Liver (tissue), 10 donors: ENCODE measurements at places on chromosomes 11 and 22. TPM values are rescaled to one million over a fixed set of nuclear protein-coding genes. Genes with fewer than 3 reads are reported as not detected.

DNA sequence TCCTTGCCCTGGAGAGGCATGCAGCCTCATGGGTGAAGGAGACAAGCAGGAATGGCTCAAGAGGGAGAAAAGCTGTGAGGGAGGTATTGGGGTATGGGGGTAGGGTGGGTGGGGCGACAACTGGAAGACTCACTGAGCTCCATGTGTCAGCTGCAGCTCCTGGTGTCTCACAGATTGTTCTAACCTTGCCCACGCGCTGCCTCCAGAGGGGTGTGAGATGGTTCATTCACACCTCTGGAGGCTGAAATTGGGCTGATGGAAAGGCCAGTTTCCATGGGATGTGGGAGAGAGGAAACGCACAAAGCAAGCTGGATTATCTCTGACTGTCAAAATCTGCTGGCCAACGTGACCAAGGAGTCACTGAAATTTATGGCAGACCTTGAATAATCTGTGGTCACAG is 400.4 kb upstream of the NARS2 start:
- no peak for DNase-seq

DNA sequence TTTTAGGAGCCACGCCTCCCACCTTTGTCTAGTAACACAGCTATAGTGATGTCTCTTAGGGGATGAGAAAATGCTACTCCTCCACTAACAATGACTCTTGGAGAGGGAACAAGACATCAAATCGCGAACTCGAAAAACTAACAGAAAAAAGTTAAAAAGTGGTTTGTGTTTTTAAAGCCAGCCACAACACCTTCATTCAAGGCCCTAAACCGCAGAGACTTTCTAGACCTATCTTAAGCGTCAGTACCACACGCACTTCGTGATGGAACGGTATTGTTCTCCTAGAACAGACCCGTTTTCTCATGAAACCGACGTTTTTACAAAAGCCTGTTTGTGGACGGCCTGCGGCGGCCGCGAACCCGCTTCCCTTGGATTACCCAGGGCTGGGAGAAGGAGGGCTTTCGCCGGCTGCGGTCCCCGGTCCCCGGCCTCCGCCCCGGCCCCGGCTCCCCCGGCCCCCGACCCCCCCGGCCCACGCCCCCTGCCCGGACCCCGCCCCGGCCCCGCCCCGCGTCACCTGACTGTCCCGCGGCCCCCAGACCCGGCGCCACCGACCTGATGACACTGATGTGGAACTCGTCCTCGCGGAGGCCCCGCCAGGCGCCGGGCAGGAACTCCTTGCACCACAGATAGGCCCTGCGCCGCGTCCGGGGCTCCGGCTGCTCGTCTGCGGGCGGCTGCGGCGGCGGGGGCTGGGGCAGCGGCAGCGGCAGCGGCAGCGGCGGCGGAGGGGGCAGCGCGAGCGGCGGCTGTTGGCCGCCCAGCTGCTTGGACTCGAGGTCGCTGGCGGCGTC is 718 bp downstream of the CHKA start:
- DNase-seq, result peak; percentile 77

GRCh38 chr11:59944720-59945119 is 6.5 kb downstream of the OOSP1 start:
- no peak for DNase-seq

TRPC6 gene
- 1.5 TPM for total RNA-seq

OR2AT4 gene
- total RNA-seq, result not detected

- no peak for DNase-seq
These were observed 190.9 kb downstream of the KIRREL3 start for GRCh38 chr11:126809514-126810289.

DNA sequence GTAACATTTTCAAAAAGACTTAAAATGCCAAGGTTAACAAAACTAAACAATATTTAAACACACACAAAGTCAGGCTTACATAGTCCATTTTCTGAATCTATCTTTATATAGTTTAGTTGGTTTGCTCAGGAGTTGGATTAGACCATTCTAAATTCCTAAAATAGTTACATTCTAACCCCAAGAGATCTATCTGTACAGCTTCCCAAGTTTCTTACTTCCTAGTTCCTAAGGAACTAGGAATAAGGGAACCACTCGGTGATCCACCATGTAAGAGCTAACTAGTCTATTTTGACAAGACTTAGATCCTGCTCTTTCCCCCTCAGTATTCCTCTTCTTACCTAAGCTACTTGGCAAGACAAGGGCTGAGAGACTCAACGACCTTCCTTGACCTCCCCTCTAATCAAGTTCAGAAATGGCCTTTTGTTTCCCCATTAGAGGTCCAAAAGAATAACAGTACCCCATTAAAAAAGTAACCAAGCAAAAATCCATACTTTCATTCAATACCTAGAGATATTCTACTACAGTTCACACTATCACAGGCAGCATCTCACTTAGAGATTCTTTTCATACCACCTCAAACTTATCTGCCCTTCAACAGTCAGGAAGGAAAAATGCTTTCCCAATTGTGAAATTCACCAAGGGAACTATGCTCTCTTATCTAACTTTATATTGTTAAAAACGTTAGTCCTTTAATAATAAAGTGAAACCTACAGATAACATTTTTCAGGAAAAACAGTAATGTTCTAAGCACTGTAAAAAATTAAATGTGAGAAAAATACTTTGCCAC is 253.1 kb downstream of the TTC28 start:
- DNase-seq, result no peak

MISFA gene
- 0.08 TPM for total RNA-seq

DNA sequence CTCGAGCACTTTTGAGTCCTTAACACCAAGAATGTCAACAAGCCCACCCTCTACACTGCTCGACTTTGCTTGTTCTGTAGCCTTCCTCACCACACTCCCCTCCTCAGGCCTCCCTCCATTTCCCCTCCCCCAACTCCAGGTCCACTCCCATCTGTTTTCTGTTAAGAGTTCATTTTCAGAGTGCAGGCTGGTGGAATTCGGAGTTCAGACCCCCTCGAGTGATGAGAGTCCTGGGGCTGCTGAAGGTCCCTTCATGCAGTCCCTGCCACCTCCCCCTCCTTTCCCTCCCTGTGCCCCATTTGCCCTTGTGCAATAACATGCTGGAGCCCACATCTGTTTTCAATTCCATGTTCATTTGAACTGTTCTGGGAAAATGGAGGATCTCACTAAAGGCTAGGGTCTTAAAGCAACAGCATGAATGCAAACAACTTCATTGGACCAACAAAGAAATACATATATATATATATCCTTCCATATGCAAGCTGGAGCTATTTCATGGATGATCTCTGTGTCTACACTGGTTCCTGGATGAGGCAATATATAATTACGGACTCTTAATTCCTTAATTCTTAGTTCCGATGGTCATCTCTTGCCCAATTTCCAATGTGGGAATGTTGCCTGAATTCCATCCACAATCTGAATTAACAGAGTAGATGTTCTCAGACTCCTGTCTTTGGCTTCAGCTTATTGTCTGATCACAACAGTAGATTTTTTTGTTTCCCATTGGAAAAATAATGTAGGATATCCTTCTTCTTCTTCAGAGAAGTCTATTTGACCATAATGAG is 340.4 kb downstream of the ETS1 start:
- DNase-seq, result no peak

GRCh38 chr11:85805387-85805786 is 5.6 kb downstream of the SYTL2 start:
- DNase-seq, result no peak

ST14 gene
- total RNA-seq, result 5.9 TPM

DNA sequence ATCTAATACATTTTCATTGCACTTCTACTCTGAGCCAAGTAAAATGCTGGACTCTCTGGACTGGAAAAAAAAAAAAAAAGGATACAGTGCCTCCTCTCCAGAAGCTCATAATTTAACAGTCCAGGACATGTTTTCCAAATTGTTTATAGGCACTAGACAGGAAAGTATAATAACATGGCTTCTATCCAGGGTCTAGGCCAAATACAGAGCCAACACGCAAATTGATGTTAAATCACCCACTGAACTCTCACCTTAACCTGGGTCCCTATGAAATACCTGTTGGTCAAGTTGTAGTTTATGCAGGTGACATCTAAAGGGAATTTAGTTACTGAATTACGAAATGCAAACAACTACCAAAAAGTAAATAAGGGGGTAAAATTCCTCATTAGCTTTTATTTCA is 428.7 kb upstream of the LUZP2 start:
- no peak for DNase-seq

GRCh38 chr22:32564170-32565001 is 89.8 kb downstream of the FBXO7 start:
- DNase-seq, result no peak

- DNase-seq, result no peak
These were observed 14.6 kb downstream of the SLC43A1 start for GRCh38 chr11:57500926-57501325.

DNA sequence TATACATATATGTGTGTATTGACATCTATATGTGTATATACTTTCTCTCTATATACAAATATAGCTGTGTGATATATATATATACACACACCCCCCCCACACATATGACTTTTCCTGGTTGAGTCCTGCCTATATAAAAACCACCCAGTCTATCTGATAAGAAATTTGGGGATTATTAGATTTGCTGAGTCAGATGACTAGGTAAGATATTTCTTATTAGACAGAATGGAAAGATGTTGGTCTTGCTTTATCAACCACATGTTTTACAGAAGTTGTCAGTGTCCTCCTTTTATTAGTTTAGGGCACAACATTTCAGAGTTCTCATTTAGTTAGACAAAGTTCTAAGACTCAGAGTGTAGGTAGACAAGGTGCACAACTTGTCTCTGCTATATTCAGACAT is 953.3 kb downstream of the METTL15 start:
- no peak for DNase-seq

AQP11 gene
- 9.7 TPM for total RNA-seq

DNA sequence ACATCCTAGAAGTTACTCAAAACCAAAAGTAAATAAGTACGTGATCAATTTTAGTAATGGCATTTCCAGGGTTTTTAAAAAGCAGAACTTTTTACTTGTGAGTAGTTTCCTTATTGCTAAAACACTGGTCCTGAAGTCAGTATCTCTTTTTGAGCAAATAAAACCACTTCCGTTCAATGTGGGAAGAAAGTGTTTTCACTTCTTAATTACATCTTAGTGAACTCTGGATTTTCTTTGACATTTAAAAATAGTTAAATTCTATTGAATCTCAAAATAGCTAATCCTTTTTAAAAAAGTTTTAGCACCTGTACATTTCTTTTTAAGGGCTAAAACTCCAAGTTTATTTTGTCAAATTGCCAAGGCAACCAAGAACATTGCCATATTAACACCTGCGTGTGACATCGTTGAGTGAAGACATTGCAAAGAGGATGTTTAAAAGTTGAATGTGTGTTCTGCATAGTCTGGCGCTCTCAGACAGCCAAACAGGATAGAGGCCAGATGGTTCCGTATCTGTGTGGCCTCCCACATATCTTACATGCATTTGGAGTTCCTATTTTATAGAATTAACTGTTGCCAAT is 17.2 kb upstream of the OR5B21 start:
- no peak for DNase-seq

DNA sequence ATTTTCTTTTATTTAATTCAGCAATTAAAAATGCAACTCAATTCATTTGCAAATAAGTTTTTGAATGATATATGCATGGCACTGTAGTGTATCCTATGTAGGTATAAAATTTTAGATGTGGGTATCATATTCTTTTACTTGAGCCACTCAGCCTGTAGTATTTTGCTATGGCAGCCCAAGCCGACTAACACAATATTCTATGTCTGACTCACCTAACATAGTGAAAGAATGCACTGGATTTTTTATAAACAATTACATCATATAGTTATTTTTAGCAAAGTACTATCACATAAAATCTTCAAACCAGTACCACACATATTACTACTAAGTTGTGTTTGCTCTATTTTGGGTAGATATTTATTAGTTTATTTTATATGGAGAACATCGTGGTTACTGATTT is 21.9 kb upstream of the GRIA4 start:
- DNase-seq, result no peak

DNA sequence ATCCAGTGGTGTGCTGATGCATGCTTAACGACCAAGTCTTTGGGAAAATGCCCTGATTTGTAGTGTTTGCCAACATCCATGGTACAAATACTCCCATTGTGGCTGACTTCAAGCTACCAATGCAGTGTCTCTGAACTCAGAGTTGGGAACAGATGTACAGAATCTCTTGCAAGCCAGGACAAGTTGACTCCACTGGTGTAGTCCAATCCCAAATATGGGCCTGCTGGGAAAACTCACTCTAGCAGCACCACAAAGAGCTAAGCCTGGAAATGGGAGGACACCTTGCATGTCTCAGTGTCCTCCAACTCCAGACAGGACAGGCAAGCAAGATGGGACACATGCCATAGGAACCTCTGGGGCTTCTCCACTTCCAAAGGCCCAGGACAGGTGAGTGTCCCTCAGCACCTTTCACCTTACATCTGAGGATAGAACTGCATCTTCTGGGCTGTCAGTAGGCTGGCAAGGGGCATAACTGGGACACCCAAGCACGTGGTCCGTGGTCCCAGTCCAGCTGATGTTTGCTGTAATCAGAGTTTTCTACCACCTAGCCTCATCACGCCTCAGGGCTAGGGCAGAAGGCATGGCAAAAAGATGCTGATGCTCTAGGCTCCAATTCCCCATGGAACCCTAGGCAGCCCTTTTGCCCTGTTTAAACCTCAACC is 6.5 kb downstream of the LMO1 start:
- DNase-seq, result no peak

- DNase-seq, result no peak
These were observed 706 bp upstream of the OR51E1 start for GRCh38 chr11:4643076-4643475.

- DNase-seq, result no peak
These were observed 33.9 kb upstream of the LYVE1 start for GRCh38 chr11:10602366-10602765.

- DNase-seq, result no peak
These were observed 111.8 kb downstream of the CTNND1 start for GRCh38 chr11:57873196-57873911.

GRCh38 chr11:131656839-131657211 is 286.4 kb downstream of the NTM start:
- DNase-seq, result no peak

DNA sequence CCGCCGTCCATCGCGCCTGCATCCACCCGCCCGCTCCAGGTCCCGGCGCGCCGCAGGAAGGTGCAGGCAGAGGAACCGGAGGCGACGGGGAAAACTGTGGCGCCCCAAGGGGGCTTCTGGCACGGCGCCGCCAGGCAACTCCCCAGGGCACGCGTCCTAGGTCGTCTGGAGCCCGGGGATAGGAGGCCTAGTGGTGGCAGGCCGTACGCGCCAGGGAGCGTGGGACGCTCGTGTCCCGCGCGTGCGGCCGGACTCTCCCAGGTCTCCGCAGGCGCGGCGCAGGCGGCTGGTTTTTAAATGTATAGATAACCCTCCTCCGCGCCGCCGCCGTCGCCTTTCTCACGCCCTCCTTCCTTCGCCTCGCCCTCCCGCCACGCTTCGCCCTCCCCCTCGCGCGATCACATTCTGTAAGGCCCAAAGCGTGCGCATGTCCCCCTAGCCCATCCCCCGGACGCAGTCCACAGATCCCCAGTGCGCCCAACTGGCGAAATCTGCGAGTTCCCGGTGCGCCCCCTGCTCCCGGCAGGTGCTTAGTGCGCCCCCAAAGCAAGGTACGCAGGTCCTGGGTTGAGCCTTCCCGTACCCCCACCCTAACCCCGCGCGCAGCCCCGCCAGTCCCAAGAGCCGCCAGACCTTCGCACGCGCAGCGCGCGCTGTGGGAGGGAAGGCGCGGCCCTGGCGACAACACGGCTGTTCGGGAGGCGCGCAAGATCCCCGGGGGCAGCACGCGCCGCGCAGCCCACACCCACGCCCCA is at the start of gene ASCL2:
Gene ASCL2 (minus strand): TSS at position 267 of the 755 bp plus-strand sequence. CDS start 256 bp downstream, at position 11.
- DNase-seq, result peak; percentile 34

- no peak for DNase-seq
These were observed 69.9 kb downstream of the HIRA start for GRCh38 chr22:19361501-19362103.

GRCh38 chr11:117020287-117020686 is 77.9 kb downstream of the SIK3 start:
- no peak for DNase-seq
